ENCODE measurements at places on chromosomes 12 and 14.
A peak's percentile ranks its signal among the peaks of the same experiment; 100 is the strongest.

- DNase-seq, result peak; percentile 86
Observed at GRCh38 chr14:73245480-73246325, 8.4 kb downstream of the PAPLN start.

DNA sequence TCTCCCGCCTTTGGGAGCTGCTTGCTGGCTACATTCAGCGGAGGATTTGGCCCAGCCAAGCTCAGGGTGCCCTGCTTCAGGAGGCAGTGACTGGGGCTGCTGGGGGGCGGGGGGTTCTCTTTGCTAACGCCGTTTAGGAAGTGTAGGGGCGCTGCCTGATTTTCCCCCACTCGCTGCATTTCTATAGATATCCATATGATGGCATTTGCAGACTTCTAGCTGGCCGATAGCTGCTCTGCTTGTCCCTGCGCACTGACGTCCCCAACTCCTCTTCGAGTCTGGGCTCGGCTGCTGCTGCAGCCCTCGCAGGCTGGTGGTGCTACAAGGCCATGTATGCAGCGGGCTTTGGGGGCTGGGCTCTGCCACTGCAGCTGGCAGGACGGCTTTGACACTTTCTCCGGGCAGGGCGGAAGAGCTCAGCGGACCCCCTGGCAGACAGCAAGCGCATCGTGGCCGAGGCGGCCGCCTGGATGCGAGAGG is 3.1 kb downstream of the LRFN5 start:
- no peak for DNase-seq

- no peak for DNase-seq
Observed at GRCh38 chr12:5309654-5310053, 122.3 kb upstream of the NTF3 start.

- DNase-seq, result no peak
Observed at GRCh38 chr12:97097734-97098133, 190.7 kb downstream of the NEDD1 start.

DNA sequence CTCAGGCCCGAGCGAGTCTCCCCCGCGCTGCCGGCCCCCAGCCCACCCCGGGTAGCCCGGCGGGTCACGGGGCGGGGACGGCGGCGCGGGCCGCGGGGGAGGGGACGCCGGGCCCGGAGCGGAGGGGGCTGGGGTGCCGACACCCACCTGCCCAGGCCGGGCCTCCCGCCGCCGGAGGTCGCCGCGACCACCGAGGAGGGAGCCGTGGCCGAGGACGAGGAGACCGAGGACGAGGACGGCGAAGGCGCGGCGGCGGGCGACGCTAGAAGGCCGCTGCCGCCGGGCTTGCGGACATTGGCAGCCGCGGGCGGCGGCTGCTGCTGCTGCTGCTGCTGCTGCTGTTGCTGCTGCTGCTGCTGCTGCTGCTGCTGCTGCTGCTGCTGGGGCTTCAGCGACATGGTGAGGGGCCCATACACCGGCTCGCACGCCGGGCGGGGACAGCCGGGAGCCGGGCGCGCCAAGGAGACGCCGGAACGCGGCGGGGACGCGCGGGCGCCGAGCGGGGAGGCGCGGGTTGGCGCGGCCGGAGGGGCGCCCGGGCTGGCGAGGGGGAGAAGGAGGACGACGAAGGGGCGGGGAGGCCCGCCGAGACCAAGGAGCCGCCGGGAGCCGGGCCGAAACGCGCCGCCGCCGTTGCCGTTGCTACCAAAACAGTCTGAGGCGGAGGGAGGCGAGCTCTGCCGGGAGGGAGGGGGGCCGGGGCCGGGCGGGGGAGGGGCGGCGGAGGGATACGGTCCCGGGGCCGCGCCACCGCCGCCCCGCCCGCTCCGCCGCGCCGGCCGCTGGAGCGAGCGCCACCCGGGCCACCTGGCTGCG is at the start of gene ATXN2:
ATXN2 (minus strand) TSS at position 679 of the 816 bp plus-strand sequence; CDS start at position 398, 281 bp downstream.
- no peak for DNase-seq

DNA sequence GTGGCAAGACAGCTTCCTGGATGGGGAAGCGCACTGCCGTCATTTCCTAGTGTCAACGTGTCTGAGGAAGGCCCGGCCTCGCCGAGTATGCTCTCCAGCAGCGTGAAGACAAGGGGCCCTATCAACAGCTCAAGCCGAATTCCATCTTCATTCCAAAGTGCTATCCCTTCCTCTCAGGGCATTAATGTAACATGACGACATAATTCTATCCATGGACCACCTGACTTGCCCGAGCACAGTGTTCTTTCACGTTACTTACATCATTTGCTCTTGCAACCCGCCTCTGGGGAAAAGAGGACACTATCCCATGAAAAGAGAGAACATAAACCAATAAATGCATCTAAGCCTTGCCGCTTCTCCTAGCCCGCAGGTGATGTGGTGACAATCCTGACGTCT is 22.9 kb downstream of the CCDC92 start:
- no peak for DNase-seq

DNA sequence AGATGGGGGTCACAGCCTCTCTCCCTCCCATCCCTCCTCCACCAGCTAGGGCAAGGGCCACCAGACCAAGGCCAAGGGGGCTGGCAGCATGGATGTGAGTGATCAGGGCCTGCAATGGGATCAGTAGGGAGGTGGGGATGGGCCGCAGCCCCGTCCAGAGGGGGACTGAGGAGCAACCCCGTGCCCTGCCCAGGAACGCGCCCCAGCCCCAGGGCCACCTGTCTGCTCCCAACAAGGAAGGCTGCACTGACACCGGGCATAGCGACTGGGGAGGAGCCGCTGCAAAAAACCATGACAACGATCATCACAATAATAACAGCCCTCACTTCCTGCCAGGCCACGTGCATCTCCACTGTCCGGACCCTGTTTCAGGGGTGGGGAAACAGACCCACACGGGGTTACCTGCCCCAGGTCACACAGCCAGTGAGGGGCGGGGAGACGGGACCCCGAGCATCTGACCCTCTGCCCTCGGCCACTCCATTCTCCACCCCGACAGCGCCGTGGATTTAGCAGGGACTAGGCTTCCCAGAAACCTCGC is 24.3 kb downstream of the NCOR2 start:
- DNase-seq, result peak; percentile 48

GRCh38 chr12:107818984-107819383 is 44.5 kb downstream of the ASCL4 start:
- DNase-seq, result no peak

DNA sequence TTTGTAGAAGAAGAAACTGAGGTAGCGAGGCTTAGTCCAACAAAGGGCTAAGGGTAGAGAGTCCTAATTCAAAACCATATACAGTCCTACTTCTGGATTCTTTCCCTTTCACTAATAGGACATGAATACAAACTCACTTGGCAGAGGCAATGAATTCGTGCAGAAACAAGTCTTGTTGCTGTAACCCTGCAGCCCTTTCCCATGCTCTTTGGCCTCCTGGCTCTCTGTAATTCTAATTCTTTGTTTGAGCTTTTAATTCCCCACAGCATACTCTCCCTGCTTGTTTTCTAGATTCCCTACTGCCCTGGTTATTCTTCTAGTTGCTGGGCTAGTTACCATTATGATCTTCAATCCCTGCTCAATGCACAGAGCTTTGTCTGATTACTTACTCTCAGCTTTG is 381.4 kb downstream of the ETNK1 start:
- DNase-seq, result no peak

DNA sequence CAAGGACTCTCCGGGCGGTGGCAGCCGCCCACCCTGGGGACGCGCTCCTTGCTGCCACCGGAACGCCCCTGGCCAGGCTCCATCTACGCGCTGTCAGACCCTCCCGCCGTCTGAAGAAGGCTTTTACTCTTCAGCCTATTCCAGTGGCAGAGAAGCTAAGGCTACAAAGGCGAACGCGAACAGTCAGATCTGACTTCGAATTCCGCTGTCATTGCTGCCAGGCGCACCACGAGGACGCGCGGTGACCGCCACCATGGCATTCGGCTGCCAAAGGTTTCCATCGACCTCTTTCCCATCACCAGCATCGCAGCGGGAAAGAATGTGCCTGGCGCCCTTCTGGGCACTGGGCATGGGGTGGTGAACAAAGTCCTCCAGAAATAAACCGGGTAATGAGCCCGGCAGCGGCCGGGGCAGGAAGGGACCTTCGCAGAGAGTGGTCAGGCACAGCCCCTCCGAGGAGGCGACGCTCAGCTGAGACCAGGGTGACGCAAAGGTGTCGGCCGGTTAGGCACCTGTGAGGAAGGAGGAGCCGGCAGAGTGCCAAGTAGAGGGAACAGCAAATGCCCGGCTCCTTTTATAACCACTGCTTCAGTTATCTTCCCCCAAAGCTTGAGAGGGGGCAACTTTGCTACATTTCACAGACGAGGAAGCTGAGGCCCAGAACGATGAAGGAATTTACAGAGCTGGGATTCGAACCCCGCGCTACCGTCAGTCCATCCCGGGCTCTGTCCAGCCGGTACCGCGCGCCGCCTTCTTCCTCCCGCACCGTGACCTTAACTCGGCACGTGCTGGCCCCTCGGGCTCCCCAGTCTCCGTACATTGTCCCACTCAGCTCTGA is 1.9 kb upstream of the RFX4 start:
- DNase-seq, result no peak

GRCh38 chr14:54730156-54730961 is 163.4 kb downstream of the SAMD4A start:
- peak; percentile 85 for DNase-seq

GRCh38 chr12:10540776-10541205 is 35.1 kb downstream of the EIF2S3B start:
- DNase-seq, result peak; percentile 72

- no peak for DNase-seq
Observed at GRCh38 chr14:52026017-52026660, 36.8 kb downstream of the RTRAF start.

DNA sequence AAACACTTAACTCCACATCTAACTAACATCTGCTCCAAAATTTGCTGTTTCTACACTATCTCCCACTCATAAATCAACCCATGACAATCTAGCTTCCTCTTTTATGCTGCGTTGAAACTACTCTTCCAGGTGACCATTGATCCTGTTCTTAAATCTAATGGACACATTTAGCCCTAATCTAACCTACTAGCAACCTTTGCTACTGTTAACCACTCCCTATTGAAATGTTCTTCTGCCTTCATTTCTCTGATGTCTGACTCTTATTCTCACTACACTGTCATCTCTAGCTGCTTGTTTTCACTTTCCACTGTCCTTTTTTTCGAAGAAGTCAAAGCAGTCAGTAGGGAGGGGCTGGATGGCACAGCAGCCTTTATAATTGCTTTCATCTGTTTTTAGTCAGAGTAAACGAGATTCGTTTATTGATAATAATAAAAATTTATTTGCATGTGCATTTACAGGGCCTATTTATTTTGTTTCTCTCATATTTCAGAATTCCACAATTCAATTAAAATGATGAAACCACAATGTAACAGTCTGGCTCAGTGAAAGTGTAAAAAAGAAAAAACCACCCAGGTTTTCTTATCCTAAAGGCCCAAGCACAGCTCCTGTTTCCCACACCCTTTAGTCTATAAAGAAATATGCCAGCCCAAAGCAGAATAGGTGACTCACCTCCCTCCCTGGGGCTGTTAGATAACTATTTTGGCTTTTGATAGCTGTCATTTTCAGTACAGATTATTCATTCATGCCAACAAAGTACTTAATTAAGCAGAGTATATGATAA is 44.9 kb downstream of the ATP2B1 start:
- DNase-seq, result peak; percentile 44

DNA sequence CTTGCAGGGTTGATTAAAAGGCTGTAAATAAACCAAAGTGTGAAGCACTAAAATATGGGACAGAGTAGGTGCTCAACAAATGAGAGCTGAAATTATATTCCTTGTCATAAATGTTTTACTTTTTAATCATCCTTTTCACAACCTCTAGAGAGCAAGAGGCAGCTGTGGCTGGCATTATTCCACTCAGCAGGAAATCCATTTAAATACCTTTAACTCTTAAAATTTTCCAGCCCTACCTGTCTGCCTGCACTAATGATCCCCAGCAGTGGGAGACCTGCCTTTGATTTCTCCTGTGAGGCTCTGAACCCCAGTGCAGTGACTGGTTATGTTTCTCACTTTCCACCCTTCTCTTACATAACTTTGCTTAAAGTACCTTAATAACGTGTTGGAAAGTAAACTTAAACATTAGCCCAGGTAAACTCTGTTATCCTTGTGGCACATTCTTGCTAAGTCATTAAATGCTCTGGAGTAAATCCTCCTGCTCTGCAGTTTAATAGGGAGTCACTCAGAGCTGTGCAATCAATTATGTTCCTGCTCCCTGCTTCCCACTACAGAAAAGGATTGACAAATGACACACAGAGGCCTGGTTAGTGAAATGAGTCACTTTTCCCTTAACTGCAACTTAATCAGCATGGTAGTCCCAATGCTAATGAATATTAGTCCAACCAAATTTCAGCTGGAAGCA is 755.7 kb upstream of the USP15 start:
- DNase-seq, result no peak

All from GM12865 (cell line).